ENCODE measurements at places on chromosomes 11 and 22.

DNA sequence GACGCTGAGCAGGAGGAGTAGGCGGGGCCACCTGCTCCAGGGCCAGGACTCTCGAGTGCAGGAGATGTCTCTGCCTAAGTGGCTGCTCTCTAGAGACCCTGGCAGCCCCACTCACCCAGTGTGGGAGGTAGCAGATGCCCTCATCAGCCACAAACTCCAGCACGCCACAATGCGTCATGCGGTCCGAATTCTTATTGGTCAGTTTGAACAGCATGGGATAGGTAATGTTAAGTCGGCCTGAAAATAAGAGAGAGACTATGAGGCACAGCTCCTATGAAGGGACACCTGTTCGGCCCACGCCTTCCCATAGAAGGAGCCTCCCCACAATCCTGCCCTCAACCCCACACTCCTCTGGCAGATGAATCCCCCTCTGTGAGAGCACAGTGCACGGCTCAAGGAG lies 7.4 kb downstream of the UFD1 start:
- H3K4me1 ChIP-seq: peaks cover 10% of the 10 kb centered on the region
- H3K36me3 ChIP-seq: peaks cover 69% of the 10 kb centered on the region
- no peak for DNase-seq

DNA sequence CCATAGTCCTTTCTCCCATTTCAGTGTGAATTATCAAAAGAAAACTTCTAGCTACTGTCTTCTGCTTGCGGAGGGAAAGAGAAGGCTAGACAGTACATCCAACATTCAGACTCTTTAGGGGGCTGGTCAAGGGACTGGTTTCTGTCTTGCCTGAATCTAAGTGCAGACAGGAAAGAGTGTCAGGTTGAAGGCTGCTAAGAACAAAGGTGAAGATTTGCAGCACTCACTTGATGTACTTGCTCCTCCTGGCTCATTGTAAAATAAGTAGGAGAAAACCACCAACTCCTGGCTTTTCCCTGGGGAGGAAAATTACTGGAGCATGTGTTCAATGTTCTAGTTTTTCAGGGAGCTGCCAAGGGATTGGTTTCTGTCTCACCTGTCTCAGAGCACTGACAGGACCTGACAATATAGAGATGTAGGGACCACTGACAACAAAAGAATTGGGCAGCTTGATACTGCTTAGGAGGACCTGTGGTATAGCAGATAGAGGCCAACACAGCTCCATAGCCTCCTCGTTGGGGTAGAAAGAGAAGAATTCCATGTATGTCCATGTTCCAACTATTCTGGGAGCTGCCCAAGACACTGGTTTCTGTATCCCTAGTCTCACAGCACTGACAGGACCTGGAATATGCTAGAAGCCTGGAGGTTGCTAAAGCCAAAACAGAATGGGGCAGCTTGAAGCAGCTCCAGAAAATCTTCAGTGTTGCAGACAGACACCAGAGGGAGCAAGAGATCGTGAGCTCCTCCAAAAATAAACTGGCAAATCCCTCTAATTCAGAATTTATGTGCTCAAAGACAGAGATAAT lies 39.7 kb upstream of the MMP12 start:
- no peaks in the 10 kb centered on the region for H3K36me3 ChIP-seq
- no peak overlapping the region for H3K27ac ChIP-seq
- H3K27me3 ChIP-seq: peaks cover 7% of the 10 kb centered on the region
- no peaks in the 10 kb centered on the region for H3K4me1 ChIP-seq
- no peak overlapping the region for H3K4me3 ChIP-seq

DNA sequence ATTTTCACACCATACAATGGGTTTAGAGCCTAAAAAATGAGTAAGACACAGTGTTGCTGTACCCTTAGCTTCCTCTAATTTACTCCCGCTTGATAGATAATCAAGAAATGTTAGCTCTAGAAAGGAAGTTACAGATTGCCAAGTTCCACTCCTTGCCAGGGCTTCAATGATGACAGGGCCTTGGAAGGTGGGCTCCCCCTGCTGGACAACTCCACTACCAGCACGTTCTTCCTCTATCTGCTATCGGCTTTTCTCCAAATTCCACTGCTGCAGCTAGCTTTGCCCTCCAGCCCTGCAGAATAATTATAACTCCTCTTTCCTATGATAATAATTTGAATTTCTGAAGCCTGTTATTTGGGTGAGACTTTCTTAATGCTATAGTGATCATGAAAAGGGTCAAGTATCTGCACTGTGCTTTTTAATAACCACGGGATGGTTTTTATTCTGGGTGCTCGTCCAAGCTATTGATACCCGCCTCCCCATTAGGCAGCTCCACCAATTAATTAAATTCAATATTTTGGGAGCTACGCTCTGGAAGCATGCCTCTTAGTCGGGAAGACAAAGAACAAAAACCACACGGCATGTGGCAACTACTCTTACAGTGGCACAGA lies 9.0 kb downstream of the SYN3 start:
- H3K4me1 ChIP-seq: peaks cover 23% of the 10 kb centered on the region
- H3K36me3 ChIP-seq: no peaks in the 10 kb centered on the region
- H3K4me3 ChIP-seq: no peak overlapping the region
- H3K27me3 ChIP-seq: peaks cover 44% of the 10 kb centered on the region

DNA sequence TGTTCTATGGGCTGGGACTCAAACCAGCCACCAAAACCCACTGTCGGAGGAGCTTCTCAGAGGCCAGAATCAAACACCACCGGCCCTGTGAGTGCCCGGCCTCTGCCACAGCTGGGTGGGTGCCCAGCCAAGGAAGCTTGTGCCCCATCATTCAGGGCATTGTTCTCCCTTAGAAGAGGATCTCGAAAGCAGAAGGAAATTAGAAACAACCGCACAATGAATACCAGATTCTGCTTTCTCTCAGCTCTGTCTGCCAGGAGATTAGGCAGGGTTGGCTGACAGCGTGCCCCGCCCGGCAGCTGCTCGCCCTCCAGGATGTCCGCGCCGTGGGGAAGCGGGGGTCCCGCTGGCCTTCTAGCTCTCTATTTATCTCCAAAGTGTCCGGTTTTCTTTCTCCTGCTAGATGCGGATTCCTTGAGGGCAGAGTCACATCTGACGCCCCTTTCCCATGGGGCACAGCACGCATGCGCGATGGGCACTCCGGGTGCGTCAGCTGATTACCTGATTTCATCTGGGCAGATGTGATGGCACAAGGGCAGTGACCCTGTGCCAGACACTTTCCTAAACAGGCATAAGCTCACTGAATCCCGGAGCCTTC lies 25.5 kb downstream of the SCGB1A1 start:
- peak overlapping the region; percentile 91 for H3K4me3 ChIP-seq
- H3K27me3 ChIP-seq: peaks cover 9% of the 10 kb centered on the region
- DNase-seq: peak; percentile 50

DNA sequence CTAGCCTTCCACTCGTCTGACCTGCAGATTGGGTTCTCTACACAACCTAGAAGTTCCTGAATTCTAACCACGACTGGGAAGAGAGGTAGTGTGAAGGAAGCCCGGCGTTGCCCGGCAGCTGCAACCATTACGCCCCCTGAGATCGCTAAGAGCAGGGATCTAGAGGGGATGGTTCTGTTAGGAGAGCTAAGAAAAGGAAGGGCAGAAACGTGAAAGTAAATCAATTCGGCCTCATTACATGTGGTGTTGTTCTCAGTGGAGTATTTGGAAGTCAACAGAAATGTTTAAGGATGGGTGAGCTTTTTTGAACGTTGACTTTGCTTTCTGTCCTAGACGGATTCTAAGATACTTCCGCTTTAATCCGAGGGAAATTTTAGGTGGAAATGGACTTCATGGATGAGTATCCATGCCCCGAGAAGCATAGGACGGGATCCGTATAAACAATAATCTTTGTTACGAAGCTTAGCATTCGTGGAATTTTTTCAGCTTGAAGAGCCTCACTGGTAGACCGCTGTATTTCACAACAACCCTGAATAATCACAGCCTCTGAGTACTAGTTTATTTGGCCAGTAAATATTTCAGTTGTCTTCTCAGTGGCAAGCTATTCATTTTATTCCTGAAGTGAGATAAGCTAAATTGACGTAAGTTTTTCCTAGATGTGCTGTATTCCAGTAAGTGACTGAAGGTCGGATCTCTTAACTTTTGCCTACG lies 629 bp downstream of the ATP5MG start:
- peaks cover 9% of the 10 kb centered on the region for H3K36me3 ChIP-seq
- H3K27me3 ChIP-seq: no peaks in the 10 kb centered on the region
- peak overlapping the region; percentile 100 for H3K27ac ChIP-seq
- DNase-seq: no peak

- peak overlapping the region; percentile 51 for H3K27ac ChIP-seq
- no peak overlapping the region for H3K4me3 ChIP-seq
- peak; percentile 62 for DNase-seq
- peaks cover 45% of the 10 kb centered on the region for H3K4me1 ChIP-seq
- no peaks in the 10 kb centered on the region for H3K36me3 ChIP-seq
- H3K27me3 ChIP-seq: no peaks in the 10 kb centered on the region
Observed at GRCh38 chr22:24514241-24515026, 19.3 kb downstream of the UPB1 start.

GRCh38 chr22:31075961-31076360 lies 5.2 kb upstream of the SMTN start:
- H3K4me3 ChIP-seq: no peak overlapping the region
- DNase-seq: no peak
- no peaks in the 10 kb centered on the region for H3K36me3 ChIP-seq
- H3K27ac ChIP-seq: no peak overlapping the region

DNA sequence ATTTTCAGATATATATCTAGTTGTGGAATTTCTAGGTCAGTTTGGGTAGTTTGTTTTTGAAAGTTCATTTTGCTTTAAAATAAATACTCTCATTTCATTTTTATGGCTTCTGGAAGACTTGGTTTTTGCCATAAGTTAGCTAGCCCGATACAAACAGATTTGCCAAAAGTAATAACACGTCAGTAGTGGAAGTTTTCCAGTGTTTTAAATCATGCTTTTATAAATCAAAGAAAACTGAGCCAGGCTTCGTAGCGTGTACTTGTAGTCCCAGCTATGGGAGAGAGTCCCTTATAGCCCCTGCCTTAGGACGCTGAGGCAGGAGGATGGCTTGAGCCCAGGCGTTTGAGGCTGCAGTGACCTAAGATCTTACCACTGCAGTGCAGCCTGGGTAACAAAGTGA lies 21.7 kb upstream of the MICALL1 start:
- no peak overlapping the region for H3K27ac ChIP-seq
- no peak for DNase-seq
- H3K4me1 ChIP-seq: peaks cover 7% of the 10 kb centered on the region

DNA sequence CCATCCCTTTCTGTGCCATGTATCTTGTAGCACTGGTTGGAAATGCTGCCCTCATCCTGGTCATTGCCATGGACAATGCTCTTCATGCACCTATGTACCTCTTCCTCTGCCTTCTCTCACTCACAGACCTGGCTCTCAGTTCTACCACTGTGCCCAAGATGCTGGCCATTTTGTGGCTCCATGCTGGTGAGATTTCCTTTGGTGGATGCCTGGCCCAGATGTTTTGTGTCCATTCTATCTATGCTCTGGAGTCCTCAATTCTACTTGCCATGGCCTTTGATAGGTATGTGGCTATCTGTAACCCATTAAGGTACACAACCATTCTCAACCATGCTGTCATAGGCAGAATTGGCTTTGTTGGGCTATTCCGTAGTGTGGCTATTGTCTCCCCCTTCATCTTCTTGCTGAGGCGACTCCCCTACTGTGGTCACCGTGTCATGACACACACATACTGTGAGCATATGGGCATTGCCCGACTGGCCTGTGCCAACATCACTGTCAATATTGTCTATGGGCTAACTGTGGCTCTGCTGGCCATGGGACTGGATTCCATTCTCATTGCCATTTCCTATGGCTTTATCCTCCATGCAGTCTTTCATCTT lies 414 bp downstream of the OR52D1 start:
- no peak for DNase-seq
- no peaks in the 10 kb centered on the region for H3K36me3 ChIP-seq
- H3K4me1 ChIP-seq: peaks cover 6% of the 10 kb centered on the region
- no peak overlapping the region for H3K4me3 ChIP-seq
- no peak overlapping the region for H3K27ac ChIP-seq

DNA sequence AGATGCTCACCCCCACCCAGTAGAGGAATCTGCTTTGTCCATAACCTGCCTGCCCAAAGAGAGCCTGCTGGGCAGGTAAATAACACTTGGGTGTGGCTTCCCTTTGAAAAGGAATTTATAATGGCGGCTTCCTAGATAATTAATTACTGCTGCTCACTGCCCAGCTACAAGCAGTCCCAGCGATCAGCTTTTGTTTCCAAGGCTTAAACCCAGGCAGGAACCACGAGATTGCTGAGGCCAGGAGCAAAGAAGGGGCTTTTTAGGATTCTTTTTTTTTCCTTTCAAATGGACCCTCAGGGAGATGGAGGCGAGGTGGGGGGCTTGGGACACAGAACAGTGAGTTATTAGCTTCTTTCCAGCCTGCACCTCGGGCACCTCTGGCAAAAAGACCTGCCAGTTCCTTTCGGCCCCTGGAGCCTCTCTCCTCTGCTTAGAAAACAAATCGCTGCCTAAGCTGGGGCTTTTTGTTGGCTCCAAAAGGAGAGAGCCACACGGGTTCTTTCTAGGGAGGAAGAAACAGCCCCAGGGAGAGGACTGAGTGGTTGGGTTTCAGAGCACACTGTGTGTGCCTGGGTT lies 107.2 kb downstream of the TSPAN18 start:
- H3K36me3 ChIP-seq: no peaks in the 10 kb centered on the region
- peaks cover 25% of the 10 kb centered on the region for H3K27me3 ChIP-seq
- H3K4me3 ChIP-seq: no peak overlapping the region
- no peak overlapping the region for H3K27ac ChIP-seq

- H3K27me3 ChIP-seq: no peaks in the 10 kb centered on the region
- no peaks in the 10 kb centered on the region for H3K4me1 ChIP-seq
- no peaks in the 10 kb centered on the region for H3K36me3 ChIP-seq
- no peak for DNase-seq
- H3K4me3 ChIP-seq: no peak overlapping the region
- no peak overlapping the region for H3K27ac ChIP-seq
Observed at GRCh38 chr11:89443361-89444322, 47.5 kb downstream of the NOX4 start.

GRCh38 chr11:86052693-86053641 lies 15.9 kb downstream of the PICALM start:
- H3K4me3 ChIP-seq: no peak overlapping the region
- peaks cover 85% of the 10 kb centered on the region for H3K4me1 ChIP-seq
- H3K36me3 ChIP-seq: peaks cover 26% of the 10 kb centered on the region
- H3K27ac ChIP-seq: peak overlapping the region; percentile 70

DNA sequence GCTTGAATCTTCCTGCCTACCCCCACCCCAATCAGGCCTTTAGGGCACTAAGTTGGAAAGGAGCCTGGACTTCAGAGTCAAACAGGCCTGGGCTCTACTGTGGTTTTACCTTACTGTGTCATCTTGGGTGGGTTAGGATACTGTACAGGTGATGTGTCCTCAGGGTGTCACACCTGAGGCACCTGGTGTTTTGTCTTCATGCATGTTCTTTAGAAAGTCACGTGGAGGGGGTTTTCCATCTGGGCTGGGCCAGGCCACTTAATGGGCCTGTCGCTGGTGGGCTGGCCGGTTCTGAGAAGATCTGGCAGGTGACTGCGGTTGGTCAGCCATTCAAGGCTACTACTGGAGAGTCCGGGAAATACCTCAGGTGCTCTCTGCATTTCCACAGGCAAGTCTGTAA lies 92.6 kb downstream of the SWAP70 start:
- DNase-seq: peak; percentile 30
- peaks cover 64% of the 10 kb centered on the region for H3K4me1 ChIP-seq
- H3K36me3 ChIP-seq: peaks cover 37% of the 10 kb centered on the region
- H3K27ac ChIP-seq: peak overlapping the region; percentile 97

GRCh38 chr11:122342089-122342744 lies 226.2 kb upstream of the BLID start:
- H3K27me3 ChIP-seq: no peaks in the 10 kb centered on the region
- H3K36me3 ChIP-seq: no peaks in the 10 kb centered on the region
- H3K4me3 ChIP-seq: no peak overlapping the region
- H3K4me1 ChIP-seq: no peaks in the 10 kb centered on the region

GRCh38 chr22:33467620-33468095 lies 409.5 kb upstream of the SYN3 start:
- H3K27me3 ChIP-seq: no peaks in the 10 kb centered on the region
- peaks cover 19% of the 10 kb centered on the region for H3K4me1 ChIP-seq
- no peak for DNase-seq
- H3K36me3 ChIP-seq: no peaks in the 10 kb centered on the region

Data from stimulated activated naive B cell treated with anti-CD40 and anti-IgM and Interleukin-4, amounts not matched to agents 10 μg/mL and 1 μg/mL and 100 μg/mL, for 72 hours (primary cell).